Thymus (tissue), 14 donors: ENCODE measurements at places on chromosomes 12 and 14. TPM values are rescaled to one million over a fixed set of nuclear protein-coding genes. Genes with fewer than 3 reads are reported as not detected.

The RNASE7 gene
- 0.47 TPM for total RNA-seq

The ADGRD1 gene
- 0.94 TPM for total RNA-seq

The MDGA2 gene
- 0.09 TPM for total RNA-seq

The SMCO2 gene
- total RNA-seq = 0.71 TPM

The MIPOL1 gene
- 2.5 TPM for total RNA-seq

The TCHP gene
- 8.0 TPM for total RNA-seq

The CCDC60 gene
- 0.52 TPM for total RNA-seq

The AMN gene
- total RNA-seq = 2.0 TPM

DNA sequence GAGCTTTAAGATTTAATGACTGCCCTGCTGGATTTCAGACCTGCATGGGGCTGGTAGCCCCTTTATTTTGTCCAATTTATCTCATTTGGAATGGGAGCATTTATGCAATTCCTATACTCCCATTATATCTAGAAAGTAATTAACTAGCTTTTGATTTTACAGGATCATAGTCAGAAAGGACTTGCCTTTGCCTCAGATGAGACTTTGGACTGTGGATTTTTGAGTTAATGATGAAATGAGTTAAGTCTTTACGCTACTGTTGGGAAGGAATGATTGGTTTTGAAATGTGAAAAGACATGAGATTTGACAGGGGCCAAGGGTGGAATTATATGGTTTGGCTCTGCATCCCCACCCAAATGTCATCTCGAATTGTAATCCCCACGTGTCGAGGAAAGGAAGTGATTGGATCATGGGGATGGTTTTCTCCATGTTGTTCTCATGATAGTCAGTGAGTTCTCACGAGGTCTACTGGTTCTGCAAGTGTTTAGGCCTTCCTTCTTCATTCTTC is 213.1 kb upstream of the DCN start:
- H3K27ac ChIP-seq = no peak overlapping the region
- no peaks in the 10 kb centered on the region for H3K27me3 ChIP-seq
- H3K4me1 ChIP-seq = no peaks in the 10 kb centered on the region
- DNase-seq = no peak

DNA sequence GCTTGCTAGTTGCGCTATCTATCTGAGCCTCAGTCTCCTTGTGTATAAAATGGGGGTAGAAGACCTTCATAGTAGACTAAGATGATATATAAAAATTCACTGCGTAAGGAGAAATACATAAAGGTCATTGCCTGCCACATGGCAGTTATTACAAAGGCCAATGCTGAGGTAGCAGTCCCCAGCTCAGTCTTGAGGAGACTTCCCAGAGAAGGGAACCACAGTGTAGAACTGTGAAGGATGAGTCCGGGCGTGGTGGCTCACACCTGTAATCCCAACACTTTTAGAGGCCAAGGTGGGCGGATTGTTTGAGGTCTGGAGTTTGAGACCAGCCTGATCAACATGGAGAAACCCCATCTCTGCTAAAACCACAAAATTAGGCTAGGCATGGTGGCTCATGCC is 17.1 kb upstream of the SP7 start:
- H3K4me1 ChIP-seq = no peaks in the 10 kb centered on the region
- H3K27me3 ChIP-seq = no peaks in the 10 kb centered on the region
- DNase-seq = no peak
- H3K4me3 ChIP-seq = no peak overlapping the region
- no peaks in the 10 kb centered on the region for H3K36me3 ChIP-seq
- no peak overlapping the region for H3K27ac ChIP-seq

- no peaks in the 10 kb centered on the region for H3K27me3 ChIP-seq
- H3K27ac ChIP-seq = no peak overlapping the region
- no peak for DNase-seq
Measured at GRCh38 chr12:70246580-70246979, 3.3 kb downstream of the CNOT2 start.

DNA sequence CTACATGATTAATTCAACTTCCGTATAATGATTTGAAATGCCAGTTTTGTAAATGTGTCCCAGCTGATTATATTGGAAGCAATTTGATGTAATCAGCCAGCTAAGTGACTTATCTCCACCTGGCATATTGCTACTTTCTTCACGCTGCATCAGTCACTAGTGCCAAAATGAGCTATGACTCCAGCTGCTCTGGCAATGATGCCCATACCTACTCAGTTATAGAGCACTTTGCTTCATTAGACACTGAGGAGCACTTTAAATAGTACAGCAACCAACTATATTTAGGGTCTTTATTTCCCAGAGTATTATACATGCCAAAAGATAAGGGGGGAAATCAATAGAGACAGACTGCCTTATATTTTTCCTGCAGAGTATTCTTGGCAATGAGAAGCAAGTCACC is 67.9 kb upstream of the LIN7A start:
- H3K27me3 ChIP-seq = no peaks in the 10 kb centered on the region
- H3K36me3 ChIP-seq = no peaks in the 10 kb centered on the region
- H3K27ac ChIP-seq = no peak overlapping the region
- no peaks in the 10 kb centered on the region for H3K4me1 ChIP-seq
- DNase-seq = no peak

GRCh38 chr12:22361785-22362184 is 27.3 kb upstream of the ST8SIA1 start:
- no peak for DNase-seq
- no peaks in the 10 kb centered on the region for H3K27me3 ChIP-seq
- no peak overlapping the region for H3K27ac ChIP-seq
- no peaks in the 10 kb centered on the region for H3K4me1 ChIP-seq
- H3K36me3 ChIP-seq = no peaks in the 10 kb centered on the region

DNA sequence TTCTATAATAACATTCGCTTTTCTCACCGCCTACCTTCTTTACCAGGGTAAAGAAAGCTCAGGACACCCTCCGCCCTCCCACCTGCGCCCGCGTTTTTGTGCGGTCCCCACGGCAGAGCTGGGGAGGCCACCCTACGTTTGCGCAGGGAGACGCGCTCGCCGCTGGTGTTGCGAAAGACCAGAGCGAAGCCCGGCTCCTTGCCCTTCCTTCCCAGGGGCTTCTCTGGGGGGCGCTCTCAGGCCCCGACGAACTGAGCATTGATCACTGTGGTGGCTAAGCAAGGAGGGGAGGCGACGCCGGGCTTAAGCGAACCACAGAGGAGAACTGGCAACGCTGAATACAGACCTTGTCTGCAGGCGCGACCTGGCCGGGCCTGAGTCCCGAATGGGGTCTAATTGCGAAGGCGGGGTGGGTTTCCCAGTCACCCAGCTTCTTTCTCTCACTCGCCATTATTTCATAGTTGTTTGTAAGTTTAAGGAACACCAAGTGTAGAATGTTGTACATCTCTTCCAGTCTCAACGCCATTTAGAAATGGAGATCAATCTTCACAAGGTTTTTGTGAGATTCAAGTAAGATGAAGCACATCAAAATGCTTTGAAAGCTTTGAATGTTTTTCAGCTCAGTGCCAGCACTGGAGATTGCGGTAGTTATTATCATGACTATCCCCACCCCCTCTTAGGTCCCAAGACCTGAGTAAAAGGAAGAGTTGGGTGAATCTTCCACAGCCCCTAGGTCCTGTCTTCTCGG is 1.7 kb upstream of the NKX2-1 start:
- no peak for DNase-seq
- no peaks in the 10 kb centered on the region for H3K4me1 ChIP-seq
- peaks cover 99% of the 10 kb centered on the region for H3K27me3 ChIP-seq
- no peak overlapping the region for H3K4me3 ChIP-seq

GRCh38 chr12:49796606-49797448 is 31.4 kb downstream of the NCKAP5L start:
- H3K36me3 ChIP-seq = peaks cover 36% of the 10 kb centered on the region
- no peaks in the 10 kb centered on the region for H3K27me3 ChIP-seq
- H3K27ac ChIP-seq = no peak overlapping the region

DNA sequence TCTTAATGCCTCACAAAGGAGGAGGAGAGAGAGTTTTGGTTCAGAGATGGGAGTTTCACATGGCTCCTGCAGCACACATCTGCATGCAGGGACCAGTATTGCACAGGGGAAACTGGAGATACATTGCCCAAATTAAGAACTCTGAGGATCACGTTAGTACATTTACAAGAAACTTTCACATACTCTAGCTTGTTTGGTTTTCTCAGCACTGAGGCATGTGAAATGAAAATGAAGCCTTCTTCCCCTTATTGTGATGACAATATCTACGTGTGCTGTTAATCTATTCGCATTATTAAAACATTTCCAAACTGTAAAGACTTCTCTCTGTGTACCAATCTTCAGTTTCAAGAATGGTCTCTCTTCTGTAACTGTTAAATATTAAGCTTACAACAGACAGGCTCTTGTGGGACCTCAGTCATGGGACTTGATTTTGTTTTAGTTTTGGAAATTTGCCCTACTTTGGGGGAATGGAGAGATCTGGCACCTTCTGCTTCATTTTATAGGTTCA is 124.7 kb downstream of the DAAM1 start:
- H3K27ac ChIP-seq = no peak overlapping the region
- H3K4me1 ChIP-seq = no peaks in the 10 kb centered on the region
- H3K27me3 ChIP-seq = no peaks in the 10 kb centered on the region
- H3K4me3 ChIP-seq = no peak overlapping the region
- H3K36me3 ChIP-seq = no peaks in the 10 kb centered on the region

DNA sequence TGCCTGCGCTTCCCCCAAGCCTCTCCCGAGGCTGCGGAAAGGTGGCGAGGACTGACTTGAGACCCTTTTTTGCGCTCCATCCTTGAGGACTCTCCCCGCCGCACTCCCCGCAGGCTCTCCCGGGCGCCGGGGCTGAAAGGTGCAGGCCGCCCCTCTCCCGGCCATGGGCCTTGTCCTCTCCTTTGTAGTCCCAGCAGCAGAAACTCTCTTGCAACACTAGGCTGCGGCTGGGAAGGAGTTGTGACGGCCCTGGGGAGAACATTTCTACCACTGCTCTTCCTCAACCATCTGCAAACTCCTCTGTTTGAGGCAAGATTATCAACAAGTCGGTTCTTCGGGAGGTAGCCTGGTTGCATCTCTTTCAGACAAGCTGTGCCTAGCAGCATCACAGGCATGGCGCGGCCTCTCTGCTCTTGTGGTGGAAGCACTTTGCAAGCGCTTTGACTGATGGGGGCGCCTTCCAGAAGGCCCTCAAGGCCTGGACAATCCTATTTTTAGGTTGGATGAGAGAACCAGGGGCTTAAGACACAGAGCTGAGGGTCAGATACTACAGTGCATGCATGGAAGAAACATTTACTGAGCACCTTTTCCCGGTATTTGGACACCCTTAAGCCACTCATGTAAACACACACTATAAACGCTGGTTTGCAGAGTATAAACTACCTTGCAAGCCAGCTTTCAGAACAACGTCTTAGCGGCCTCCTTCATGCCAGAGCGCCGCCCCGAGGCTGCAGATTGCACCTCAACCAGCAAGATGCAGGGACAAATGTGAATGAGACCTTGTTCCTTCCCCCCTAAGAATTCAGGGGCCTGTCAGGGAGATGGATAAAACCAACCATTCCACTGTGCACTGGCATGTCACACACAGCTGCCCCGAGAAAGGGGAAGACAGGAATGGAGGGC is 1.2 kb upstream of the PRIMA1 start:
- DNase-seq = no peak
- H3K36me3 ChIP-seq = no peaks in the 10 kb centered on the region
- H3K4me3 ChIP-seq = no peak overlapping the region

GRCh38 chr12:10130042-10130441 is at the start of gene CLEC7A:
Gene CLEC7A, minus strand, starts transcription at chr12:10130199. Its CDS starts 117 bp downstream, at chr12:10130082.
- H3K4me1 ChIP-seq = no peaks in the 10 kb centered on the region
- peak; percentile 34 for DNase-seq
- peak within 1 kb of the TSS; percentile 48 for H3K27ac ChIP-seq
- no peak within 1 kb of the TSS for H3K4me3 ChIP-seq
- no peaks in the 10 kb centered on the region for H3K36me3 ChIP-seq

GRCh38 chr12:43104494-43104893 is 447.5 kb downstream of the ADAMTS20 start:
- no peaks in the 10 kb centered on the region for H3K27me3 ChIP-seq
- no peak for DNase-seq
- no peaks in the 10 kb centered on the region for H3K4me1 ChIP-seq
- no peaks in the 10 kb centered on the region for H3K36me3 ChIP-seq

DNA sequence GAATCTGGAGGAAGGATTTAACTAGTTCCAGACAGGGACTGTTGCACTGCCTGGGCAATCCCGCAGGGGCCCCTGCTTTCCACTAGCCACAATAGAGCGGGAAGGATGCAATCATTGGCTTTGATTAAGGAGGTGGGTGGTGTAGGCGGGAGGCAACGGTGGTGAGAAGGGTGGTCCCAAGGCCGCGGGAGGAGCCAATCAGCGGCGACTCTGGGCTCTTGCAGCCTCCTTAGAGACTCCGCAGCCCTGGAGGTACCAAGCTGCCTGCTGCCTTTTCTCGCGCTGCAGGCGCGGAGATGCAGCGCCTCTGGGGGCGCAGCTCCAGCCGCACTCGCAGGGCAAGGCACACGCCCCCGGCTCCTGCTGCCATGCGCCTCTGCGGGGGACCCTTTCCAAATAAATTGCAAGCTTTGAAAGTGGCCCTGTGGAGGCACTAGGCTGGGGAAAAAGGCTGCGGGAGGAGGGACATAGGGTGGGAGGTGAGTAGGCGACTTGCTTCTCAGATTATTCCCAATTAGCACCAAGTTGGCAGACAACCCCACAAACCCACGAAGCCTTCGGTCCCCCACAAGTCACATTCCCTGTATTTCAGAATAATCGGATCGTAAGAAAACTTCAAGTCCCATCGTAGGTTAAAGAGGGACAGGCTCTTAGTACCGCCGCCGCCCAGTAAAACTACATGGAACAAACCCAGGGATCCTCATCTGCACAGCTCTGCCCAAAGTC is 858 bp upstream of the KCNA1 start:
- H3K36me3 ChIP-seq = no peaks in the 10 kb centered on the region
- no peak for DNase-seq
- H3K4me3 ChIP-seq = no peak overlapping the region
- H3K27ac ChIP-seq = no peak overlapping the region
- peaks cover 82% of the 10 kb centered on the region for H3K27me3 ChIP-seq

DNA sequence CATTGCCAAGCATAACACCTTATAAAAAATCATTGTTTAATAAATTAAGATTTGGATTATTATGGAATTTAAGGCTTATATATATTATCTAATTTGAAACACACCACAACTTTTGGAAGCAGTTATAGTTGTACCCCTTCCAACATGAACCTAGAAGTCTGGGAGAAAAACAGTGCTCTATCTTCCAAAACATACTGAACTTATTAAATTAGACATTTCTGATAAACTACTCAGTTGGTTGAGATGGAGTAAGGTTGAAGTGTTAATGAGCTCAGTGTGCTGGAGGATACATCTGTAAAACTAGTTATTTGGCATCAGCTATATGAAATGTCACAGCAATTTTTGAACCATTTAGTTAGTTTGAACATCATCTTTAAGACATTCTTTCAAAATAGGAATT is 227.4 kb downstream of the ALX1 start:
- no peaks in the 10 kb centered on the region for H3K4me1 ChIP-seq
- H3K4me3 ChIP-seq = no peak overlapping the region
- H3K36me3 ChIP-seq = no peaks in the 10 kb centered on the region
- no peak for DNase-seq
- H3K27me3 ChIP-seq = no peaks in the 10 kb centered on the region
